ENCODE measurements at places on chromosomes 7 and 10. TPM values are rescaled to one million over a fixed set of nuclear protein-coding genes. Genes with fewer than 3 reads are reported as not detected.

The NAMPT gene
- 111 TPM for polyA plus RNA-seq

The HOXA7 gene
- 2.3 TPM for polyA plus RNA-seq

The AKR1E2 gene
- polyA plus RNA-seq = 1.8 TPM

The ODAD2 gene
- 0.61 TPM for polyA plus RNA-seq

- H3K4me3 ChIP-seq = no peak overlapping the region
- no peaks in the 10 kb centered on the region for H3K36me3 ChIP-seq
- H3K27me3 ChIP-seq = no peaks in the 10 kb centered on the region
- H3K27ac ChIP-seq = no peak overlapping the region
- H3K4me1 ChIP-seq = no peaks in the 10 kb centered on the region
Observed at GRCh38 chr7:127751062-127751461, 99.1 kb downstream of the SND1 start.

DNA sequence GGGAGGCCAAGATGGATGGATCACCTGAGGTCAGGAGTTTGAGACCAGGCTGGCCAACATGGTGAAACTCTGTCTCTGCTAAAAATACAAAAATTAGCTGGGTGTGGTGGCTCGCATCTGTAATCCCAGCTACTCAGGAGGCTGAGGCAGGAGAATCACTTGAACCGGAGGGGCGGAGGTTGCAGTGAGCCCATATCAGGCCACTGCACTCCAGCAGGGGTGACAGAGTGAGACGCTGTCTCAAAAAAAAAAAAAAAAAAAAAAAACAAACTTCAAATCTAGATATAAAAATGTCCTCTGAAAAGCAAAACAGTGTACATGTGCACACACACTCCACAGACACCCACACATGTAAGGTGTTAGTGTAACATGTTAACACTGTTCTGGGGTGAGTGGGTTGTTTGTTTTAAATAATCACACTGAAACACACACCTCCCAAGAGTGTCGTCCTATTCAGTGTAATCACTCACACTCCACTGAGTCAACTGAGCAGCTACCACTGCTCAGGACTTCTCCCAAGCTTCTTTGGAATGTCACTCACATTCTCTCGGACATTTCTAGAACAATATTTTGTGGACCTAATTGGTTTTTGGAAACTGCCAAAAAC, 12.8 kb upstream of the RGS10 start:
- no peaks in the 10 kb centered on the region for H3K27me3 ChIP-seq
- H3K27ac ChIP-seq = no peak overlapping the region
- no peaks in the 10 kb centered on the region for H3K36me3 ChIP-seq
- H3K4me3 ChIP-seq = no peak overlapping the region
- DNase-seq = no peak

DNA sequence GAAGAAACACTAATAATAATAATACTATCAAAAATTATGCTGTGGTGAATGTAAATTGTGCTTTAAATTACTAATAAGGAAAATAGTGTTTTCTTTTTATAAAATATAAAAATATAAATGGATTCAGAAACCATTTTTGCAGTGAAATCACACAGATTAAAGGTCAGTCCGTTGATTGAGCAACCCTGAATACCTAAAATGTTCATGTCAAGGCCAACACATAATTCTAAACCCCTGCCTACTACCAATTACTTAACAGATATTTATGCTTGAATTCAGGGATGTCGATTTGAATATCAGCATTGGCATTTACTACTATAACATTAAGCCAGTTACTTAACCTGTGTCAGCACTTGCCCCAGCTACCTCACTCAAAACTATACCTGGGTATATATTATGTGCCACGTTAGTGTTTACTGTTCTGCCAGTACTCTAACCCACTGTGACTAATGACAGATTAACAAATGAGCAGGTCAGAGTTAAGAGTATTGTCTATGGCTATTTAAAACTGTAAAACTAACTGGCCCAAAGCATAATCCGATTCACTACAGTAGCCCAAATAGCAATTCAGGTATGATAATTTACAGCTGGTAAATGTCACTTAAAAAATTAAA, 165.0 kb downstream of the KMT2E start:
- H3K27me3 ChIP-seq = no peaks in the 10 kb centered on the region
- no peaks in the 10 kb centered on the region for H3K4me1 ChIP-seq
- no peak overlapping the region for H3K27ac ChIP-seq

DNA sequence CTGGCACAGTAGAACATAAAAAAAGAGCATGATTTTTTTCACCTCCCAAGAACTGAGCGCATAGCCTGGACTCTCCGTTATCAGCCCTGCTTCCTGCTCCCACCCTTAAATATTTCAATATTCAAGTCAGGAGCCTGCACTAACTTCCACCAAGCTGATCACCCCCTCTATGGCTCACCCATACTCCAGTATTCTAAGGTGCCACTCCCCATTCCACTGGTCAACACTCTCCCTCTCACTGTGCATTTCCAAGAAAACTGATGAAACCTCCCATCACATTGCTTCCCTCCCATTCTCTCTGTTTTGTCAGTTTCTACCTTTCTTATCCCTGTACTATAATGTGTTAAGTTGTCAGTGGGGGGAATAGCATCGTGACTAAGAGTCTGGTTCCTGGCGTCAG, 95.0 kb upstream of the C7orf33 start:
- DNase-seq = no peak
- no peaks in the 10 kb centered on the region for H3K27me3 ChIP-seq
- no peak overlapping the region for H3K4me3 ChIP-seq

- H3K4me3 ChIP-seq = no peak overlapping the region
- no peak for DNase-seq
- no peaks in the 10 kb centered on the region for H3K27me3 ChIP-seq
- no peaks in the 10 kb centered on the region for H3K4me1 ChIP-seq
Observed at GRCh38 chr7:23944131-23944530, 234.1 kb downstream of the STK31 start.

DNA sequence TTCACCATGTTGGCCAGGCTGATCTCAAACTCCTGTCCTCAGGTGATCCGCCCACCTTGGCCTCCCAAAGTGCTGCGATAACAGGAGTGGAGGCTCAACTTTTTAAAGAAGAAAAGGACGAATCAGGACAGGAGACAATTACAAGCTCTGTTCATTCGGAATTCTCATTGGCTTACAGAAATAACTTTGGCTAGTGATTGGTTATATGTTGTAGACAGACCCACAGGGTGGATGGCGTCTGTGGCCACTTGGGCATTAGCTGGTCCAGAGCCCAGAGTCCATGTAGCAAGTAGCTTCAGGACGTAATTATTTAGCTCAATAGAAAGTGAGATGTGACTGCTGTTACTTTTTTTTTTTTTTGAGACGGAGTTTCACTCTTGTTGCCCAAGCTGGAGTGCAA, 160.5 kb upstream of the TNRC18 start:
- DNase-seq = no peak
- H3K27me3 ChIP-seq = no peaks in the 10 kb centered on the region
- no peaks in the 10 kb centered on the region for H3K36me3 ChIP-seq
- no peak overlapping the region for H3K4me3 ChIP-seq

- no peak overlapping the region for H3K4me3 ChIP-seq
- H3K36me3 ChIP-seq = no peaks in the 10 kb centered on the region
- no peak overlapping the region for H3K27ac ChIP-seq
- DNase-seq = no peak
Observed at GRCh38 chr7:129617652-129618051, 6.1 kb downstream of the NRF1 start.

DNA sequence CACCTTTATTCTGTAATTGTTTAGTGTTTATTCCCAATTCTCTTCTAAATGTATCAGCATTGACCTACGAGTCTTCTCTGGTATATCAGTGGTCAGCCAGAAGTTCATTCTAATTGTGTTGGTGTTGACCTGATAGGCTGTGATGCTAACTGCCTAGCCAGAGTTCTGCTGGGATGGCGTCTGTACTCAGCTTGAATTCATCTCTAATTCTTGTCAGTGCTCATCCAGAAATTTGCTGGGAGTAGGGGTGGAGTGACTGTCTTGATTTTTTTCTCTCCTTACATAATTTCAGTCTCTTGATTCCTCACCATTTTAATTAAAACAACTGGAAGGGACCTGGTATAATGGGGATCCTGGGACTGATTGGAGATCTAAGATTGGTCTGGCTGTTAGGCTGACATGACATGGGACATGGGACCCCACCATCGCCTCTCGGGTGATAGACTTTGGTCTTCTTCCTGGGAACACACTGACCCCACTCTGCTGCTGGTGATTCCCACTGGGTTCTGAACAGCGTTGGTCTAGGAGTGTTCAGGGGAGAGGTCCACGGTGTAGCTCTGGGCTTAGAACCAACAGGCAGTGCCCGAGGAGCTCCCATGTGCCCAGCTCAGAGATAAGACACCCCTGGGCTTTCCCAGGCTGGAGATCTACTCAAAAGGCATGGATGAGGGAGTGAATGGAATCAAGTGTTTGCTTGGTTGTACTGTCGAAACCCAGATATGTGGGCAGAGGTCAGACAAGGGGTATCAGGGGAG, 3.8 kb downstream of the NEURL1 start:
- H3K4me1 ChIP-seq = peaks cover 32% of the 10 kb centered on the region
- no peaks in the 10 kb centered on the region for H3K36me3 ChIP-seq
- H3K27me3 ChIP-seq = peaks cover 16% of the 10 kb centered on the region
- no peak overlapping the region for H3K4me3 ChIP-seq
- H3K27ac ChIP-seq = no peak overlapping the region

DNA sequence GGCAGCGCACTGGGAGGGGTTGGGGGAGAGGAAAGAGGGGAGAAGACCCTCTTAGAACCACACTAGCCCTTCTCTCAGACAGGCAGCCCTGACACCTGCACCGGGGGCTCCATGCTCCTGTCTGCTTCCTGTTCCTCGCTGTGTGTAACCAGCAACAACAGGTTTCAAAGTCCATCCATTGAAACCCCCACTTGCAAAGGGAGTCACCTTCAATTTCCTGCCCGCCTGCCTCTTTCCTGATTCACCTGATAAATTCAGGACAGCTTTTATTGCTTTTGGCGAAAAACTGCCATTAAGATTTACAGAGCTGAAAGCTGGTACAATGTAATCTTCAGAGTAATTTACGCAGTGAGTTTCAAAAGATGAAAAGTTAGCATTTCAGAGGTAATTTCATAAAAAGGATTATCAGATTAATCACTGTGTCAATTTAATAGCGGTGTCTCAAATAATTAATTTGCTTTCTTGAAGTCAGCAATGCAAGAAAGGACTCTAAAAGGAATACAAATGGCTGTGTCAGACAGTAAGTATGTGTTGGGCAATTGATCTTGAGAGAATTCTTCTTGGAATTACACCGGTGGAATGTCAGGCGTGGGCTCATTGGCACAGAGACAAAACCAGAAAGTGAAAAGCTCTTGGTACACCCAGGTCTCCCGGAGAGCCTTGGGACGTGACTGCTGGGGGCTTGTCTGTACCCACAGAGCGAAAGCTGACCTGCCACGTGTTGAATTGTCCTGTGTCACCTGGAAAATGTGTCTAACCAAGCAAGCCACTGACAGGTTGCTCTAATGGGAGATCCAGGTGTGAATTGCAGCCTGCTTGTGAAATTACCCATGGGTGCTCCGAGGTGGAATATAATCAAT, 60.7 kb downstream of the TMEM209 start:
- no peaks in the 10 kb centered on the region for H3K27me3 ChIP-seq
- H3K36me3 ChIP-seq = peaks cover 5% of the 10 kb centered on the region
- peaks cover 57% of the 10 kb centered on the region for H3K4me1 ChIP-seq
- H3K4me3 ChIP-seq = peak overlapping the region; percentile 3
- peak; percentile 93 for DNase-seq

GRCh38 chr10:123301077-123301857, 147.1 kb downstream of the BUB3 start:
- H3K4me1 ChIP-seq = no peaks in the 10 kb centered on the region
- H3K36me3 ChIP-seq = no peaks in the 10 kb centered on the region
- no peak overlapping the region for H3K4me3 ChIP-seq
- peak; percentile 5 for DNase-seq
- H3K27ac ChIP-seq = no peak overlapping the region
- H3K27me3 ChIP-seq = no peaks in the 10 kb centered on the region

GRCh38 chr7:82247814-82248433, 195.7 kb downstream of the CACNA2D1 start:
- no peak for DNase-seq
- H3K36me3 ChIP-seq = no peaks in the 10 kb centered on the region
- no peak overlapping the region for H3K4me3 ChIP-seq

DNA sequence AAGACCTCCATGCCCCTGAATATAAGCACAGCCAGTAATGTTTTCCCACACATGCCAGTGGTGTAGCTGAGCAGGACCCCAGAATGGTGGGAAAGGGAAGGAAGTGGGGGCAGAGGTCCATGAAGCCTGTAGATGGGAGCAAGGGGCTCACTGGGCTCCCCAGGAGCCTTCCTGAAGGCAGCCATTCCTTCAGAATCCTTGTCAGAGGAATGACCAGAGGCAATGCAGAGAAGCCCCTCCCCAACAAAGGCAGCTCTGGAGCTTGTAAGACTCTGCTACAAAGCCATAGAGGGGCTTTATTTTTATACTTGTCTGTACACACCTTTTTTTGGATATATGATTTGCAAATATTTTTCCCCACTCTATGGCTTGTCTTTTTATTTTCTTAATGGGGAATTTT, 165.0 kb upstream of the TCF7L2 start:
- no peaks in the 10 kb centered on the region for H3K36me3 ChIP-seq
- H3K27ac ChIP-seq = peak overlapping the region; percentile 75
- DNase-seq = no peak
- H3K4me3 ChIP-seq = no peak overlapping the region
- peaks cover 19% of the 10 kb centered on the region for H3K4me1 ChIP-seq

- H3K4me3 ChIP-seq = no peak overlapping the region
- no peak overlapping the region for H3K27ac ChIP-seq
- H3K4me1 ChIP-seq = no peaks in the 10 kb centered on the region
- no peak for DNase-seq
- no peaks in the 10 kb centered on the region for H3K36me3 ChIP-seq
Observed at GRCh38 chr7:84565345-84566074, 370.9 kb upstream of the SEMA3A start.

- H3K36me3 ChIP-seq = no peaks in the 10 kb centered on the region
- H3K27ac ChIP-seq = no peak overlapping the region
- H3K4me3 ChIP-seq = no peak overlapping the region
- DNase-seq = no peak
- H3K4me1 ChIP-seq = no peaks in the 10 kb centered on the region
Observed at GRCh38 chr7:155882596-155882995, 70.3 kb upstream of the SHH start.

- peaks cover 3% of the 10 kb centered on the region for H3K4me1 ChIP-seq
- H3K36me3 ChIP-seq = no peaks in the 10 kb centered on the region
- DNase-seq = no peak
- no peak overlapping the region for H3K27ac ChIP-seq
Observed at GRCh38 chr7:1238931-1239802, 6.5 kb downstream of the UNCX start.

DNA sequence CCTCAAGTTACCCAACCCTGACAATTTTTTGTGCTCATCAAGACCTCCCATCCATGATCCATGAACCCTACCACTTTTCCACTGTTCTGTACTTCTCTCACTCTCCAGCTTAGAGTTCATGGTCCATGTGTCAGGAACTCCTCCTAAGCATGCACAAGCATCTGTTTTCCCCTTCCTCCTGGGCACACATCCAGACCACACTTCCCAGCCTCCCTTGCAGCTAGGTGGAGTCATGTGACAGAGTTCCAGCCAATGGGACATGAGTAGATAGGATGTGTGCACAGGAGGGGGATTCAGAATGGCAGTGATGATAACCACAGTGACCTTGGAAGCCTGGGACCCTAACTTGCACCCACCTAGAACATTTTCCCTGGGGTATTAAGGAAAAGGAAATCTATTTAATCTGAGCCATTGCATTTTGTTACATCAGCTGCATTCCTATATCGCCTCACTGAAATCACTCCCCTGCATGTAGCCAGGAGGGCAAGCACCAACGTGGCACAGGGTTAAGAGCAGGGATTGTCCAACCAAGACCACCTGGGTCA, 9.6 kb upstream of the FRMPD2 start:
- no peaks in the 10 kb centered on the region for H3K36me3 ChIP-seq
- no peak overlapping the region for H3K4me3 ChIP-seq
- H3K4me1 ChIP-seq = peaks cover 2% of the 10 kb centered on the region
- peaks cover 13% of the 10 kb centered on the region for H3K27me3 ChIP-seq
- no peak for DNase-seq

All from large intestine (tissue), 12 donors.